Activated naive CD4-positive, alpha-beta T cell treated with anti-CD3 and anti-CD28 coated beads, Interleukin-2, amount 10 ng/mL, durations not matched to agents 7 days and 5 days (primary cell): ENCODE measurements at places on chromosomes 4 and X.

GRCh38 chrX:134721766-134722532 lies 63.7 kb upstream of the PLAC1 start:
- no peak for DNase-seq

DNA sequence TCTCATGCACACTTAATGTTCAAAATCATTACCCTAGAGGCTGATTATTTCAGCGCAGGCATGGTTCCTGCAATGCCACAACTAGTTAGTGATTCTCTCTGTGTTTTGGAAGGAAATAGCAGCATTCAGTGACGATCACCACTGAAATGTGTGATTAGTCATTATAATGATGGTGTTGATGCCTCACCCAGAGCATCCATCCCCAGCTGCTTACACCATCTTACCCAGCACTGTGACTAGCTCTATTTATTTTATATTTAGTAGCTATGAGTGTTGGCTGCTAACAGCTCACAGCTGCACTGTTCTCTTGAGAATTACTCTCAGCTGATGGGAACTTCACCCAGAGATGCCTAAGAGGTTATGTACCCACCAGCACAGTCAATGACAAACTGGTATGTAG lies 60.5 kb upstream of the TSPAN7 start:
- no peak for DNase-seq

- no peak for DNase-seq
These were observed 21.2 kb downstream of the AFF1 start for GRCh38 chr4:86955888-86956451.

GRCh38 chrX:40326186-40326965 lies 228.6 kb upstream of the BCOR start:
- no peak for DNase-seq

GRCh38 chrX:132071254-132071653 lies 48.2 kb downstream of the STK26 start:
- no peak for DNase-seq

DNA sequence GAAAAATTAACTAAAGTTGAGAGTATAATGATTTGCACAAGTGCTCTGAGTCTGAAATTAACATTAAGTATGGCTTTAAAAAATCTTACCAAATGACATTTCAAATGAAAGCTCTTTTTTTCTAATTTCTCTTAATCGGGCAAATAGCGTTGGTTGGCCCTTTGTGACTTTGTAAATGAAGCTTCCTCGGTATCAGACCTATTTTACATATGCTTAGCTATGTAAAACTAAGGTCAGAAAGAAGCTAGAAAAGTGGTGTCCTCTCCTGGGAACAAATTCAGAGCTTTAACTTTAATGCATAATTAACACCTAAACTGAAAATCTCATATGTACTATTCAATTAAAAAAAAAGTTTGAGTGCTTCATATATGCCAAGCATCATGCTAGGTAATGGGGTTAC lies 62.7 kb downstream of the N4BP2 start:
- no peak for DNase-seq

- no peak for DNase-seq
These were observed 137.3 kb downstream of the MGST2 start for GRCh38 chr4:139802931-139803330.

DNA sequence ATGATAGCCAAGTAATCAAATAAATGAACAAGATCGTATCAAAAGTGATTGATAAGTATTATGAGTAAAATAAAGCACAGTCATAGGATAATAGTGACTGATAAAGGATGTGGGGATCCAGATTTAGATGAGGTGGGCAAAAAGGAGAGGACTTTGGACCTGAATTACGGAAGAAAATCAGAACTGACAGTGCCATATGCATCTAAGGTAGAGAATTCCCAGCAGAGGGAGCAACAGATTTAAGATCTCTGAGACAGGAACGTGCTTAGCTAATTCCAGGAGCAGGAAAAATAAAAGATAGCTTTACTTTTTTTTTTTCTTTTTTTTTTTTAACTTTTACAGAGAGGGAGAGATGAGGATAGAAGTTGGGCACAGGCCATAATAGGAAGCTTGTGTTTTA lies 189.9 kb downstream of the NWD2 start:
- DNase-seq = no peak

- no peak for DNase-seq
These were observed 169.7 kb downstream of the MAB21L2 start for GRCh38 chr4:150751648-150752047.

DNA sequence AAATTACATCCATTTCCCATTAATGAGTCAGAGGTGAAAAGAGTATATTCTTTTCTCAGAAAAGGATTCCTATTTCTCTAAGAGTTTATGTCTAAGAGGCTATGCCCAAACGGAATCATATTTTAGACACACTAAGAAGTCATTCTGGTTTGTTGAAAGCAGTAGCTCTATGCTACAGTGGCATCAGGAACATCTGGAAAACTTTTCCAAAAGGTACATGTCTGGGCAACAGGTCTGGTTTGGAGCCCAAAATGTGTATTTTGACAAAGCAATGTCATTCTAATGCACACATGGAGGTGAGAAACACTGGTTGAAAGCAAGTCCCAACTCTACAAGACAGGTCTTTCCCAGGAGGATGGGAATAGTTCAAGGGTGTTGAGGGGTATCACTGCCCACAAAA lies 56.1 kb downstream of the APBB2 start:
- no peak for DNase-seq

DNA sequence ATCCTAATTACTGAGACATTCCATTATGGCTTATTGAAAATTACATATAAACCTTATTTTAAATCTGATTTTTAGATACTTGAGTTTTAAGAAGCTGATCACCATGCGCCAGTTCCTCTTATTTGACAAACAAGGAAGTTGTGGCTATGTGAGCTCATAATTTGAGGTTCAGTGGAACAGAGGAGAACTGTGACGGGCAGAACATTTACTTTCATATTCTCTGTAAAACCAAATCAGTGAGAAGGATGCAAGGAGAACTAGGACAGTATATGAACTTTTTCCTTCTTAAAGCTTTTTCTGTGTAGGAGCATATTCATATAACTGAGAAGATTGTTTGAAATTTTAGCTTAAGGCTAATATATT lies 25.3 kb downstream of the STIM2 start:
- DNase-seq = peak; percentile 45

- DNase-seq = no peak
These were observed 73.8 kb downstream of the MFAP3L start for GRCh38 chr4:169952236-169953002.

DNA sequence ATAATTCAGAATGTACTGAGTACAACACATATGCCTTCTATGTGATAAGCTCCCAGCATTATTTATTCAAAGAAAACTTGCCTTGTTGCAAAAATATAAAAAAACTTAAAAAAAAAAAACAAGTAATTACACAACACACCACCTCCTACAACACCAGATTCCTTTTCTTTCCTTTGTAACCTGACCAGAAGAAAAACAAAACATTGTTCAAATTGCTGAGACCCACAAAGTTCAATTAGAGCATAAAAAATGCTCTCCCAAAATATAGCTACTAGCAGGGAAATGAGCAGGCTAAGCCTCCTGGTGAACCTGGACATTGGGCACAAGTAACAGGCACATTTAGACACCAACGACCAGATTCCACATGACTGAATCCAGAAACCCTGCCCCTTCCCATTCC lies 38.3 kb downstream of the MECP2 start:
- DNase-seq = no peak

DNA sequence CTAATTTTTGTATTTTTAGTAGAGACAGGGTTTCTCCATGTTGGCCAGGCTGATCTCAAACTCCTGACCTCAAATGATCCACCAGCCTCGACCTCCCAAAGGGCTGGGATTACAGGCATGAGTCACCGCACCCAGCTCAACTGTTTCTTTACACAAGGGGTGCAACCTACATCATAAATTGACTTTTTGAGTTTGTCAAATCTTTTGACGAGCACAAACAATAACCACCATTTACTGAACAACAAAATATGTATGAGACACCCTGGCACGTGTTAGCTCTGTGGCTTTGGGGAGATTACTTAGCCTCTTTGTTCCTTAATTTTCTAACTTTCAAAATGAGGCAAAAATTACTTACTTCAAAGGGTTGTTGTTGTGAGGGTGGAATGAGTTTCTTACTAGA lies 23.5 kb upstream of the SLC34A2 start:
- no peak for DNase-seq

DNA sequence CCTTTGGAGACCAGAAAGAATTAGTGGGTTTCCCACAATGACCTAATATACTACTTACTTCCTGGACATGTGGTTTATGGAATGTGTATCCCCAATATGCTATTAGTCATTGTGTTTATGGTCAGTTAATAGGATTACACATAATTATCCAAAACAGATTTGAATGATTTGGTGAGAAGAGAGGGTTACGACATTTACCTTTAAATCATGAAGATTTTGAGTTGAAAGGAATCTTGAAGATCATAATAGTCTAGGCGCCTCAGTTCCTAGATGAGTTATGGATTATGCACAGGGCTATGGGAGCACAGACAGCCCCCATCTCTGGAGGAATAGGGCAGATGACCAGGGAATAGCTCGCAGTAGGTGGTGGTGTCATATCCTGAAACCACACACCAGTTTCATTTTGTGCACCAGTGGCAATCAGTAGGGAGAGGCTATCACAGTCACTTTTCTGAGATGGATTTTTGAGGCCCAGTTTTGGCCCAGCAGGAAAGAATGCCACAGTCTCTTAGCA lies 61.3 kb downstream of the SEPTIN11 start:
- no peak for DNase-seq

GRCh38 chr4:62449538-62449937 lies 1249.4 kb downstream of the ADGRL3 start:
- no peak for DNase-seq

- DNase-seq = no peak
These were observed 89.2 kb downstream of the AREG start for GRCh38 chr4:74534121-74534520.

DNA sequence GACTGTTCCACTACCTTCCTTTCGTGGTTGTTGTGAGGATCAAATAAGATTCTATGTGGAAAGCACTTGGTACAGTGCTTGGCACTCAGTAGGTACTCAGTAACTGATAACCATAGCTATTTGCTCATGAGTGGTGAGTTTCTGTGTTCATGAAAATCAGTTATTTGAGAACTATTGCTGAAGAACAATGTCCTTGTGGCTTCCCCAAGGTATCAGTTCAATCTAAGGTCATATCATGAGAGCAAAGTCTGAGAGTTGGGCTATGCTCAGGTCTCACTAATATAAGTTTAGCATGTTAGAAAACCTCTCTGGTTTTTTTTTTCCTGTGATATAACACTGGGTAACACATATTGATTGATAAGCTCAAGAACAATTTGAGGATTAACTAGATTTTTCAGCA lies 147.8 kb downstream of the GRIA3 start:
- DNase-seq = no peak

DNA sequence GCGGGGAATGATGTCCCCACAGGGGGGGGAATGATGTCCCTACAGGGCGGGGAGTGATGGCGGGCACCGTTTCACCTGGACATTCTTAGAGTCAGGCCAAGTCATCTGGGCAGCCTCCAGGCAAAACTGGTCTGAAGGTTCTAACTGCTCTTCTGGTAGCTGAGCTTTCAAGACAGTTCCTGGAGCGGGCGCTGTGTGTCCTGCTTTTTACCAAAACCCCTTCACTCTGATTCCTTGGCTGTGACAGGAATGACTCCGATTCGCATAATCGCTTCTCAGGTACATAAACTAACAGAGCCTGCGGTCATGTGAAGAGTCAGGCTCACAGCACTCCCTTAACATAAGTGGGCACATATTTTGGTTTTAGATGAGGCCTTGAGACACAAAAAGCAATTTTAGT lies 836.0 kb downstream of the TRIML1 start:
- DNase-seq = no peak

DNA sequence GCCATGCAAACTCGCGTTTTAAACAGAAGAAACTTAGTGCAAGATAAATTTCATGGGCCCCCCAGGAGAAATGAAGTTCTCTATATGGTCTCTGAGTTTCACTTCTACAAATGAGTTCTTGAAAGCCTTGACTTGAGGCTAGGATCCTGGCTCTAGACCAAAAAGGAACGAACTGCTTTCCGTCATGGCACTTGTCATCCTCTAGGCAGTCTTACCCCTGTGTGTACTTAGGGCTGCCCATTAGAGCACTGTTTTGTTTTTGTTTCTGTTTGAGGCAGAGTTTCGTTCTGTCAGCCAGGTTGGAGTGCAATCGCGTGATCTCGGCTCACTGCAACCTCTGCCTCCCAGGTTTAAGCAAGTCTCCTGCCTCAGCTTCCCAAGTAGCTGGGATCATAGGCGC lies 29.0 kb downstream of the RNF4 start:
- DNase-seq = no peak

- no peak for DNase-seq
These were observed 217.2 kb downstream of the SPRY1 start for GRCh38 chr4:123613586-123614344.

GRCh38 chr4:5825321-5826041 lies 67.4 kb downstream of the CRMP1 start:
- no peak for DNase-seq

DNA sequence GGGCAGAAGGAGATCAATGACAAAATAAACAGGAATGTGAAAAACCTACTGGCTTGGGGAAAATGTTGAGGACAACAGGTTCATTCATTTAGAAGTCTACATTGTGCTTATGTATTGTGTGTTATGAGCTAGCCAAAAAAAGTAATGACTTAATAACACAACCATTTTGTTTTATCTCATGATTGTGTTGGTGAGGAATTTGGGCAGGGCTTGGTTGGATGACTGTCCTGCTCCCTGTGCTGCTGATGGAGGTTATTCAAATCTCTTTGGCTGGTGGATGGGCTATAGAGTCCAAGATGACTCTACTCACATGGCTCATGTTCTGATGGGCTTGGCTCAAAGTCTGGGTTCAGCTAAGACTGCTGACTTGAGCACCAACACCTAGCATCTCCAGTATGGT lies 116.3 kb downstream of the HS3ST1 start:
- no peak for DNase-seq

DNA sequence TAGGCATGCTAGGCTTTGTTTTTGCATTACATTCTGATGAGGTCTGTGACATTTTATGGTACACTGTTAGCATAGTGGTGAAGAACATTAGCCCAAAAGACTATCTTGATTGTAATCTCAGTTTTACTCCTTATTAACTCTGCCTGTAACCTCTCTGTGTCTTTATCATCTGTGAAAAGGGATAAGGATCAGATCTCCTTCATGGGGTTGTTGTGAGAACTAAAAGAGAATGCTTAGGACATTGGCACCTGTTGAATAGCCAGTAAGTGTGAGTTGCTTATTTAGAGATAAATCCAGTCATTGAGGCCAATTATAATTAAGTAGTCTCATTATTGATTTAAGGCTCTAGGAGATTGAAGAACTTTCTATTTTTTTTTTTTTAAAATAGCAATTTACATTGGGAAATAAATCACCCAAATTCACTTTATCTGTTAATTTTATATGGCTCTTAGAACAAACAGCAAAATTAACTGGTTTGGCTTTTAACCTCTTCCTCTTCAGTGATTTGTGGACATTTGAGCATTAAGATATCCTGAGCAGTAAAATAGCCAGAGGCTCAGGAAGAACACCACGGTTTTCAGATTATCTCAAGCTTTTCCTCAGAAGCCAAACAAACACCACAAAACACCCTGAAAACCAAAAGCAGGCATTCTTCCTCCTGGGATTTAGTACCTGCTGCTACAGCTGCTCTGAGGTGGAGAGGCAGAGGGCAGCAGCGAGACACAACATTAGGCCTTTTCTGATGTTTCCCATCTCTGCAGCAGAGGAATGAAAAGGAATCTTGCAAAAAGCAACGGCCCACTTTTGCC lies 192.9 kb downstream of the ARHGAP10 start:
- peak; percentile 32 for DNase-seq

- DNase-seq = no peak
These were observed 196.7 kb downstream of the ZNF330 start for GRCh38 chr4:141417387-141417786.
